ENCODE measurements at places on chromosomes 12 and 14.
A peak's percentile ranks its signal among the peaks of the same experiment; 100 is the strongest.

DNA sequence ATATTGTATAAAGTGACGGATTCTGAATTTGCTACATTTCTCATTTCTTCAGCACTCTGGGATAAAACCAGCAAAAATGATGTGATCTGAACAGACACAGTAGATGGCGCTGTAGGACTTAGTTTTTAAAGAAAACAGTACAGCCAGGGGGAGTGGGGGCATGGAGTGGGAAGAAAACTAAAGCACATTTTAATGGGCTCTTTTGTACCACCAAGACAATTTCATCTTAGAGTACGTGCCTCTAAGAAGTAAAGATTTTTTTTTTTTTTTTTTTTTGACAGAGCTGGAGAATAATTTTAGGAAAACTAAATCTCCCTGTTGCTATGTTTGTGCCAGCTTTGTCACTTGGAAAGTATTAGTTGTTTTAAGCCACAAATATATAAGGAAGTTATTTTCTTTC is 124.4 kb downstream of the RAD51B start:
- peak; percentile 1 for DNase-seq

- no peak for DNase-seq
Observed at GRCh38 chr12:1517007-1517406, 77.4 kb downstream of the FBXL14 start.

GRCh38 chr14:101237252-101237616 is 324.1 kb upstream of the DIO3 start:
- no peak for DNase-seq

DNA sequence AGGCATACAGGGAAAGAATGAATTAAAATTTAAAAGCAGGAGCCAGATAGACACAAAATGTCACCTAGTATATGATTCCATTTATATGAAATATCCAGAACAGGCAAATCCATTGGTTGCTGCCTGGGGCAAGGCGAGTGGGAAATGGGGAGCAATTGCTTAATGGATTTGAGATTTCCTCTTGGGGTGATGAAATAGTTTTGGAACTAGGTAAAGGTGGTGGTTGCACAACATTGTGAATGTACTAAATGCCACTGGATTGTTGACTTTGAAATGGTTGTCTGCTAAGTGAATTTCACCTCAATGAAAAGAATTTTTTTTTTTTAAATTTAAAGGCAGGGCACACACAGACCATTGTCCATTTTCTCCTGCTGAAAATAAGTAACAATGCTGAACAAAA is 61.9 kb downstream of the ABCC9 start:
- DNase-seq: no peak

GRCh38 chr14:93906341-93907329 is 20.5 kb upstream of the FAM181A start:
- DNase-seq: no peak

GRCh38 chr12:57063991-57064685 is 14.2 kb upstream of the MYO1A start:
- peak; percentile 5 for DNase-seq

- no peak for DNase-seq
Observed at GRCh38 chr14:71346685-71347084, 439.4 kb downstream of the PCNX1 start.

DNA sequence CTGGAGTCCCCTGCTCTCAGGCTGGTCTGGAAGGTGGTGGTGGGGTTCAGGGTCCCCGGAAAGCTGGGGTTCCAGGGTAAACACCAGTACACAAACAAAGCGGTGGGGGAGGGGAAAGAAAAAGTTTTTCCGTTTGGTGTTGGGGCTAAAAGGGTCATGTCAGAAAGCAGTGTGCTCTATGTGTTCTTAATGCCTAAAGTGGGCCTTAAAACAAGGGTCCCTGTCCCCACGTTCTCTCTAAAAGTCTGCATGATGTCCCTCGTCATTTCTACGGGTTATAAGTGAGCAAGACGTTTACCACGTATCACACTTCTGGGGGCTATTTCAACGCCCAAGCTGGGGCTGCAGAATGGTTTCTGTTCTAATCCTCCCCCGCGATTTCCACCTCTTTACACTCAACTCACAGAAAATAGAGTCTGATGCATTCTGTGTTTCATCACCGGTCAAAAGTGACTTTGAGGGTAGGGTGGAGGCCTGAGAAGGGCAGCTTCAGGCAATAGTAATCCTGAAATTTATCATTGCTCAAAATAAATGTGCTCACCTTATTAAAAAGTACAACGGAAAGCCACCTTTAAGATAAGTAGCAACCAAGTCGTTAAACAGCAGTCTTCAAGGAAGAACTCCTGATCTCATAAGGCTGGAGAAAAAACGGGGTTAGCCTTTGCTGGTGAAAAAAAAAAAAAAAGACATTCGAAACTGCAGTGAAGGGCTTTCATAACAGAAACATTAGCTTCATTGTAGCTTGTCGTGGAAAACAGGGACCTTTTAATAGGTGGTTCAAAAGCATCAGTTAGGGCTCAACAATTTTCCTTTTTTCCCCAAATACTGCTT is 63.9 kb upstream of the PTGR2 start:
- DNase-seq: no peak

DNA sequence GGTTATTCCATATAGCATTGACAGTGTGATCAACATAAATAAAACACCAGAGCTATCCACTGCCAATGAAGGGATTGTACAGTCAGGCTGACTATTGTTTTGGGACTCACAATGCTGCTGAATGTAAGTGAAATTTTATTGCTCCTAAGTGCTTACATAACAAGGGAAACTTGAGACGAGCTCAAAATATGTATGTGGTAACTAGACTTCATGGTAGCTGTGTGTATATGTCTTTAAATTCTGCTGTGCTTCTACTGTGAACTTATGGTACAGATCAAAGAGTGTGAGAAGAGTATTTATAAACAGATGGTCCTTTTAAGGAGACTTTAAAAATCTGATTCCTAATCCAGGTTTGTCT is 6.9 kb downstream of the FLRT2 start:
- DNase-seq: no peak

DNA sequence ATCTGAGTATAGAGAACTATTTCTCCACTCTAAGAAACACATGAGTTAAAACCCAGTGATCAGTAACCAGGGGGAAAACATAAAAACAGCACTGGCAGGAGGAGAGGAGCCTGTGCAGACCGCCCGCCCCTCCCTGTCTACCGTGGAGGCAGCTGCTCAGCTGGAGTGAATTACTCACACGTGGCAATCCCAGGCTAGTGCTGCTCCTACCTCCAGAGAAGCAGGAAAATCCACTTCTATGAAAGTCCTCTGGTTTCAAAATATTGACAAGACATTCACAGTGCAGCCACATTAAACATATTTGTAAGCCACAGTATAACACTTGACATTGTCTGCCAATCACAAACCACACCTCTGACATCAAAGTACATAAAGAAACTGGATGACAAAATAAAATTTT is 16.7 kb downstream of the TMEM132D start:
- DNase-seq: no peak

GRCh38 chr14:70534904-70535303 is at the start of gene ADAM20:
ADAM20 (minus strand) TSS chr14:70535004; CDS start chr14:70524757, 10,247 bp downstream.
- no peak for DNase-seq

DNA sequence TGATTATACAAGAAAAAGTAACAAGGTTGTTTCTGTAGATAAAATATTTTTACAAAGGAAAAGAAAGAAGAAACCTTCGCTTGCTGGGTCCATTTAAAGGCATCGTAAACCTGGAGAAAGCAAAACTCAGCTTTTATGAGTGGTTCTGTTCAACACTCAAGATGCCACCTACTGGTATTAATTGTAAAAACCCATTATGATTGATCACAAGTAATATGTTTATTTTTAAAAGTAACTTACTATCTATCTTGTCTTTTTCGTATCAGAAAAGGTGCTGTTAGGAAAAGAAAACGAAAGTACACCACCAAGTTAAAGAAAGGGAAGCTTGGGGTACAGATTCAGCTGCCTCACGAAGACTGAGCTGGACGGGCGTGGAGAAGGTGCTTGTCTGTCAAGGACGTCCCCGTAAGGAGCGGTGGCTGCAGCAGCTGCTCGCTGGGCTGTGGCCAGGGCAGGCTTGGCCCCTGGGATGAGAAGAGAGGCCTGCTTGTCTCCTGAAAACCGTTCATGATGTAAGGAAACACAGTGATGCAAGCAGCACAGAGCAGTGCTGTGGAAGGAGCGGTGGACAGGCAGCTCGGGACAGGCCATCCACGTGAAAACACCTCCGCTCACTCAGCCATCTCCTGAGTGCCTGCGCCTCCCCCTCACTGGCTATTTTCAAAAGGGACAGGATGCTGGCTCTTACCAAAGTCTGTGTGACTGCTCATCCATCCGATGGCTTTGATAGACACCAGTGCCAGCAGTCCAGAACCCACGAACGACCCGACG is 25.0 kb downstream of the SLC15A4 start:
- DNase-seq: no peak

DNA sequence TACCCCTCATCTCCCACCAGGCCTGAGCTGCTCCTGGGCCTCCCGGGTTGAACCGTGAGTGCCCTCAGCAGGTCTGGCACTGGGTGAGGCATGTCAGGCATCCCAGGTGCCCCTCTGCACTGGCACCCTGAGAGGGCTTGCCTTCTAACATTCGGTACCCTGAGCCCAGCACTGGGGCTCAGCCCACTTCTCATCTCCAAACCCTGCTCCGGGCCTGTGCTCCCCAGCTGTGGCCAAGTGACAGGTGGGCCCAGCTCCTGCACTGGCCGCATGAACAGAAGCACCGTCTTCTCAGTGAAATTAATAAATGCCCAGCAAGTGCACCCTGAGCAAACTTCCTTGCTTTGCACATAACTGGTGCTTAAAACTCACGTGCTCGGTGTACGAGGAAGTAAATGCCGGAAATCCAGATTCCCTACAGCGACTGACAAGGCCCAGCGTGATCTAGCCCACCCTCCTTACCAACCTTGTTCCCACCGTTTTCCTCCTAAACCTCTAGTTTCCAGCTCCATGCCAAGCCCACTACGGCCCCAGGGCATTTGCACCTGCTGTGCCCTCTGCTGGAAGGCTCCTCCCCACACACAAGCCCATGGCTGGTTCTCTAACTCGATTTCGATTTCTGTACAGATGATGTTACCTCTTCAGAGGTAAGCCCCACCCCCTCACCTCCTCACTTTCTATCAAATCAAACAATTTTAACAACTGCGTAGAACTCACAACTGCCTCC is 115.2 kb upstream of the NCOR2 start:
- no peak for DNase-seq

- no peak for DNase-seq
Observed at GRCh38 chr12:121974026-121974985, 47.4 kb upstream of the BCL7A start.

DNA sequence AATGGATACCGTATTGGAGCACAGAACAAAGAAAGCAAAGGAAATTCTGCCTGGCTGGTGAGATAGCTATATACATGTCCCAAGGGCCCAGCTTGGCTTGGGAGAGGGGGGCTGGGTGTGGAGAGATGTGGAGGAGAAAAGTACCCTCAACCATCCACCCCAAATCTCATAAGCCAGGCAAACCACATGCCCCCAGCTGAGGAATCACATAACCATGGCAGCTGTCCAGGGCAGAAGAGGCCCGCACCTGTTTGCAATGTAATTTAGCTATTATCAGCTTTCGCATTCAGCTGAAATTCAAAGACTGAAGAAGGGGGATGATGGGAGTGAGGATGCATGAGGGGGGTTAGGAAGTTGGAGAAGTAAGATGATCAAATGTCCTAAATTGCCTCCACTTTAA is 196.1 kb downstream of the TBX5 start:
- no peak for DNase-seq

- no peak for DNase-seq
Observed at GRCh38 chr12:62331306-62331705, 71.1 kb downstream of the USP15 start.

GRCh38 chr12:42798811-42799438 is 209.4 kb upstream of the PRICKLE1 start:
- no peak for DNase-seq

DNA sequence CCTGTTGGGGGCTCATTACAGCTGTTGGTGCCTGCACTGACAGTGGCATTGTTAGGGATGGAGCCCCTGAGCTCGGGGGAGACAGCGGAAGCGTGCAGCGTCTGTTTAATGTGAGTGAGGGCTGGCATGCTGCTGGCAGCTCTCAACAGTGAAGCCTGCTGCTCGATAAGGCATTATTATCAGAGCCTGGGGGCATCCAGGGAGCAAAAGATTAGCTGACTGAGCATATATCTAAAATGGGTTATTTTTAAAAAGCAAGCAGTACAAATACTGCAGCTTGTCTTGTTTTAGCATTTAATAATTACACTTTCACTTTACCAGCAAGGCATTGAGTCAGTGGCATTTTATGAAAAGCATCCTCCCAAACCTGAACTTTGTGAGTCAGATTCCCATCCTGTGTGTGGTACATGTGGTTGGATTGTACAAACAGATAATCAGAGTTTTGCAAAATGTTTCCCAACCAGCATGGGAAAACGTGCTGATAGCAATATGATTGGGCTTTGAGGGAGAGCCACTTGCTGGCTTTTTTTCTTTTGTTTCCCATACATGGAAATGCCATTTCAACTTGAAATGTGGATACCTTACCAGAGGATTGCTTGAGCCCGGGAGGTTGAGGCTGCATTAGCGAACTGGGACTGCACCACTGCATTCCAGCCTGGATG is 150.8 kb downstream of the PRKCH start:
- no peak for DNase-seq

DNA sequence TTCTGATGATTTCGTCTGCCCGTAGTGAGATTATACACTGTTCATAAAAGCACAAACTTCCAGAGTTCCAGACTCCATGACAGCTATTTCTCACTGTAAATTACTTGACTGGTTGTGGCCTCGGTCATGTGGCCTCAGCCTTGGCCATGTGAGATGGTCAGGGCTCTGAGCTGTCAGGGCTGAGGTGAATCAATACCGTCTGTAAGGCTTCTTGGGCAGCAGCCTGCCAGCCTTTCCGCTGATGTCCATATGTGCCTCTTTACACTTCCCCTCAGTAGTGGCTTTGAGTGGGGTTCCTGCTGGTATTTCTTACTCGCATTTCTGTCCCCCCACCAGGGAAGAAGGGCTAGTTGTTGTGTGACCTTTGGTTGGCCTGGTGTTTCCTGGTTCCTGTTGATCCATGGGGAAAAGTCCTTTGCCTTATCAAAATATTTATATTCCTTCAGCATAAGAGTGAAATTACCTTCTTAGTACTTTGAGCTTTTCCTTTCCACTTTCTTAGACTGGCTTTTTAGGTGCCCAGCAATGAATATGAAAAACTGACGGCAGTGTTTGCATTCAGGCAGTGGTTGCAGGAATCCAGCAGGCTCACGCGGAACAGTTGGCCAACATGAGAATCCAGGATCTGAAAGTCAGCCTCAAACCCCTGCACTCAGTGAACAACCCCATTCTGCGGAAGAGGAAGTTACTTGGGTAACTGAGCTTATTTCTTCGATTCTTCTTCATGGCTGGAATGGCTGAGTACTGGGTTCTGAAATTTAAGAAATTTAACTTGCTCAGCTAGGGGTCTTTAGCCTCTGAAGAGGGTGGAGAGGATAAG is 46.1 kb downstream of the MAPKAPK5 start:
- DNase-seq: no peak

Data from stimulated activated CD4-positive, alpha-beta T cell treated with anti-CD3 and anti-CD28 coated beads, TNF-alpha, amount 100 ng/mL, for 1 hour (primary cell).